ENCODE measurements at places on chromosomes 3 and 15.

DNA sequence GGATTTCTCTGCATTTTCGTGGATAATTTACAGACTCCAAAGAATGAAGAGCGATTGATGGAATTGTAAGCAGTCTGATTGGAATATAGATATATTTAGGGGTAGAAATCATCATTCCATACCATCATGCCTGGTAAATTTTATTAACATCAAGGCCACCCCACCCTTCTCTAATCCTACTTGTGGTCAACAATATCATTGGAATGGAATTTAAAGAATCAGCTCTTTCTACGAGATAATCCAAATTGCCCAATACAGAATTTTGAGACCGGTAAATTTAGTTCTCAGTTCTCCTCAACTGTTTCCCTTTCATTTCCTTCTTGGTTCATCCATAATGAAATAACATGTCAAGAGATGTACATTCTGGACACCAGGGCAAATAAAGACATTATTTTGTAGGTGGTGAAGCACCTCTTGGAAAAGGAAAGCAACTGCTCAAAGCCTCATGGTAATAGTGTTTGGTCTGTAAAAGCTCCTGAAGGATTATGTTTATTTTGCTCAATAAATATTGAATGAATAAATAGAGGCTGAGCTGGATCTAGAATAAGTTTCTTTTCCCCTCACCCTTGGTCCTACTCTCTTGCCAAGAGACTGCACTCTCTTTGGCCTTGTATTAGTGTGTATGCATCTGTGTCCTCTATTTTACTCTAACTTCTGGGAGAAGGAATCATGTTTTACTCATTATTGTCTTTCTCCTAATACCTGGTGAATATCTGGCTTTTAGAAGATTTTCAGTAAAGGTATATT is 133.7 kb upstream of the BCL6 start:
- DNase-seq, result no peak

DNA sequence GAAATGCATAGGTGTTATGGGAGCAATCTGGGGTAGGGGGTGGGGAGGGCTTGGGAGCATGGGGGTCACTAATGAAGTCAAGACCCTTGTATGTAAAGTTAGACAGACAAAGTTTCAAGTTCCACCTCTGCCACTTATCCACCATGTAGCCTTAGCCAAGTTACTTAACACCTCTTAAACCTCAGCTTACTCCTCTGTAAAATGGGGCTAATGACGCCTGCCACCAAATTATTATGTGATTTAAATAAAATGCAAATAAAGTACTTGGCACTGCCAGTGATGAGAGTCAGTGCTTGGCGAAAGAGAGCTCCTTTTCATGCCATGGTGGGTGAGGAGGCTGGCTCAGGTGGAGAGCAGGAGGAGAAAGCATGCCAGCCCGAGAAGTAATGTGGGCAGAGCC is 18.6 kb upstream of the TLE3 start:
- DNase-seq, result no peak

GRCh38 chr15:66670762-66671580 is 31.1 kb upstream of the SMAD6 start:
- DNase-seq, result no peak

DNA sequence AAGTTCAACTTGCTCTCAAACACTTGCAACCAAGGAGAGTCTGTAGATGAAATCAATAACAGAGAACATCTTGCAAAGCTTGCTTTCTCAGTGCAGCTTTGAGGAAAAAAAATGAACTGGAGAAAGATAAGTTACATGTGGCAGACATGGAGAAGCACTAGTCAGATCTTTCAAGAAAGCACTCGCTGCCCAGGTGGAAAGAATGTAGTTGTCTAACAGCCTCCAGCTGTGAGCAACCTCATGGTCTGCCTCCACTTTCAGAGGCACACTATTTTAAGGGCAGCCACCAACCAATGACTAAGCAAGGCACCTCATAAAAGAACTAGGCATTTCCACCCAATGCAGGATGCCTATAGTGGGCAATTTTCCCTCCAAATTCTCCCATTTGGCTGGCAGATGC is 125.4 kb upstream of the CPNE4 start:
- no peak for DNase-seq

- no peak for DNase-seq
Observed at GRCh38 chr3:26621906-26622620, 509 bp upstream of the LRRC3B start.
